ENCODE measurements at places on chromosomes 12 and 14. TPM values are rescaled to one million over a fixed set of nuclear protein-coding genes. Genes with fewer than 3 reads are reported as not detected.

DNA sequence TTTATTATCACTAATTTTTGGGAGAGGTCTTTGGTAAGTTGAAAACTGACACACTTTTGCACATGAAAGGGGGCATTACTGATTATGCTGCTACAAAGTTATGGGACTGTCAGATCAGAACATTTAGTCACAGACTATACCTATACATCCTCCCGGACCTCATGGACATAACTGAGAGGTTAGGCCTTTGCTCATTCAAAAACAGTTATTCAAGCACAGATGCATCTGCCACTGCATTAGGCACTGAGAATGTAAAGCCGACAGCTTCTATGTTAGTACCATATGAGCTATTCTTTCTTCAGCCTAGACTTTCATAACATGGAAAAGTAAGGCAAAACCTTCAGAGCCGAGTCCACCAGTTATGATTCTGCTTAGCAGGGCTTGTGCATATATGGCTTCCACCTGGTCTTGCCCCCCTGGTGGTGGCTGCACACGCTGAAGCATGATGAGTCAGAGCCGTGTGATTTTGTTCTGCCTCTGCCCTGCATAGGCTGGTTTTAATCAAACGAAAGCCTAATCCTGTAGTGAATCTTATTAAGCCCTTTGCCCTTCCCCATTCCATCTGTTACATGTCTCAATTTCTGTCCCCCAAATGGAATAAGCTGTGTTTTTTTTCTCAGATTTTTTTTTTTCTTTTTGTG is 21.8 kb upstream of the RNU6-8 start:
- peak; percentile 64 for DNase-seq

The KLHL33 gene
- total RNA-seq: 1.9 TPM

The GUCY2C gene
- not detected for total RNA-seq

DNA sequence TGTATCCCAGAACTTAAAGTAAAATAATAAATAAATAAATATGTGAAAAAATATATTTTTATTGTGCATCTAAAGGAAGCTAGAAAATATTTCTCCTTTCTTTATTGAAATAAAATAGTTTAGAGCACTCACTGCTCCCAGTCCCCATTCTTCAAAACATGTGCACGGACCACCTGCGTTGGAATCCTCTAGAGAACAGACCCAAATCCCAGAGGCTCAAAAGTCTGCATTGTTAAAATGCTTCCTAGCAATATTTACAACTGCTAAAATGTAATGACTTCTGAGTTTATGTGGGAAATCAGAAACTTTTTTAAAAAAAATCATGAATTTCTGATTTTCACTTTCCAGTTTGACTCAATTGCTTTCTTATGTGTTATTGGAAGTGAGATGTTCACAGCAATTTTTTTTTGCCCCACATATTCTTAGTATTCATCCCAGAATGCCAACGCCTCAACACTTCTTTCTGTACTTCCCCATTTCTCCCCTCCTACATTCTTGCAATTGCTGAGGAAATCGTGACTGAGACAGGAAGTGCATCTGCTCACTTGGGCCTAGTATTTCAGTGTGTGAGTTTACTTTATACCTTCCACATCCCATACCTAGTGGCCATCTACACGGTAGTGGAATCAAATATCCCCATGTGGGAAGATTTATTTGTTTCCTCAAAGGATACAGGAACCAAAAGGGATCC is 116.0 kb upstream of the FLRT2 start:
- no peak for DNase-seq
